NCI-H1092 treated with DMSO at 0.1 percent for 48 hours (cell line): ENCODE measurements at places on chromosomes 12 and 14.

- DNase-seq, result no peak
Observed at GRCh38 chr12:3838076-3838475, 35.1 kb downstream of the PARP11 start.

DNA sequence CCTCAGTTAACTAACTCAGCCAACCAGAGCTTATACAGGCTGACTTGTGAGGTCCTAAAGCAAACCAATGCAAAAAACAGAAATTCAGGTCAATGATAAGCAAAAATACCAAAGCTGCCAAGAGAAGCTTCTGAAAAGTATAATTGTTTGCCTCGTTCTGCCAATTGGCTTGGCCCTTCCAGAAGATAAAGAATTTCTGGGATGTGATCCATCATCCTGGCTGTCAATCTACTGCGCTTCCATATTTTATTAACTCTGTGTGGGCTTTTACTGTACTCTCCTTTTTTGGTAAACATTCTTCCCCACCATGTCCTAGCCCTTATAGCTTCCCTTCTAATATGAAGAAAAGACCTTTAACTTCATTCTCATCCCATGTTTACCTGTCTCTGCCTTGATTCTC lies 387.9 kb downstream of the TMEM117 start:
- no peak for DNase-seq

DNA sequence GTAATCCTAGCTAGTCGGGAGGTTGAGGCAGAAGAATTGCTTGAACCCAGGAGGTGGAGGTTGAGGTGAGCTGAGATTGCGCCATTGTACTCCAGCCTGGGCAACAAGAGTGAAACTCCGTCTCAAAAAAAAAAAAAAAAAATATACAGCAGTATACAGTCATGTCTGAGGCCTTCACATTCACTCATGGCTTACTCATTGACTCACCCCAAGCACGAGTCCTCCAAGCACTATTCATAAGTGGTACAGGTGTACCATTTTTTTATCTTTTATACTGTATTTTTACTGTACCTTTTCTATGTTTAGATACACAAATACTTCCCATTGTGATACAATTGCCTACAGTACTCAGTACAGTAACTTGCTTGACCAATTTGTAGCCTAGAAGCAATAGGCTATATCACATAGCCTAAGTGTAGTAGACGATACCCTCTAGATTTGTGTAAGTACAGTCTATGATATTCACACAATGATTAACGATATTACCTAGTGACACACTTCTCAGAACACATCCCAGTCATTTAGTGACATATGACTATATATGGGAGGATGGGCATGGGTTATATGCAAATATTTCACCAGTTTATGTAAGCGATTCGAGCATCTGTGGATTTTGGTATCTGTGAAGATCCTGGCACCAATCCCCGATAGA lies 12.2 kb downstream of the LLPH start:
- no peak for DNase-seq

GRCh38 chr12:46388427-46389021 lies 16.0 kb upstream of the SLC38A2 start:
- DNase-seq, result no peak

DNA sequence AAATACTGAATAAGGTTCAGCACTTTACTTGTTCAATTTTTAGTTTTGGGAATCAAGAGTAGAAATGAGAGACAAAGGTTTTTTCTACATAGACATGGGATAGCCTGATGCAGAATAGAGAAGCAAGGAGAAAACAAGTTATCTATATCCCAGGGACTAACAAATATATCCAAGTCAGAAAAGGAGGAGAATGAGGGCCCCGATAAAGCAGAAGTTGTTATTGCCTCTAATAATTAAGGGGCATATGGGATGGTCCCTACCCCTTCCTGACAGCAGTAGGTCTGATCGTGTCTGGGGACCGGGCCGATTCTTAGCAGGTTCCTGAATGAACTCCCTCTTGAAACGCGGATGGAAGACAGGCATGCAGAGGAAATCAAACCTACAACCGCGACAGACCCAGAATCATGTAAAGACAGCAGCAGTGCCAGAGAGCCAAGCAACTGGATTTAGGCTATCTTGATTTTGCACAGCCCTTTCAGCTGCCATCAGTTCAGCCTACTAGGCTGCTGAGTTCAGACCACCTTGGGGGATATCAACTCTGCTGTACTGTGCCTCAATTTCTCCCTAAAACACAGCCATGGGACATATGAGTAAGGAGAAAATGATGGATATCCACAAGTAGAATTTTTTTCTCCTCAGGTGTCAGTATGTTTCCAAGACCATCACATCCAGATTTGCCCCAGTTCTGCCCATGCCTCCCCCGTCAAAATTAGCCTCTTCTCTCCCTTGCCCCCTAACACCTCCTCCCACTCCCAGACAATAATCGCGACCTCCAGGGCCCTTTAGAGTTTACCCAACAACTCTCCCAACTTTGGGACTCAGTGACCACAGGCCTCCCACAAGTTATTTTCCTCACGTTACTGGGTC lies 706 bp downstream of the PRMT5 start:
- no peak for DNase-seq

DNA sequence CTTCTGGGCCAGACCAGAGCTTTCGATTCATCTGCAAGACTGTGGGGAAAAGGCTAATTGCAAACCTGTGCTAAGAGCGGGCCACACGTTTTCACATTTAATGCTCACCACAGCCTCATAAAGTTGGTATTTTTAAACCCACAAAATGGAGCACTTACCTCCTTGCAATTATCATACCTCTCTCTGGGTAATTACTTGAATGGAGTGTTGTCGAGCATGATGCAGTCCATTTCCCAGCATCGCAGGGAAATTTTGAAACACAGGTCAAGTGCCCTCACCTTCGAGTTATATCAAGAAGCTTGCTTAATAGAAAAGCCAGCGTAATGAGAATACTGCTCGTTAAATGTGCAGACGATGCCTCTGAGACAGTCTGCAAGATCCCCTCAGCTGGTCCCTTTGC lies 8.8 kb upstream of the IFI27L2 start:
- no peak for DNase-seq

- no peak for DNase-seq
Observed at GRCh38 chr14:48751293-48751692, 834.9 kb downstream of the RPS29 start.

DNA sequence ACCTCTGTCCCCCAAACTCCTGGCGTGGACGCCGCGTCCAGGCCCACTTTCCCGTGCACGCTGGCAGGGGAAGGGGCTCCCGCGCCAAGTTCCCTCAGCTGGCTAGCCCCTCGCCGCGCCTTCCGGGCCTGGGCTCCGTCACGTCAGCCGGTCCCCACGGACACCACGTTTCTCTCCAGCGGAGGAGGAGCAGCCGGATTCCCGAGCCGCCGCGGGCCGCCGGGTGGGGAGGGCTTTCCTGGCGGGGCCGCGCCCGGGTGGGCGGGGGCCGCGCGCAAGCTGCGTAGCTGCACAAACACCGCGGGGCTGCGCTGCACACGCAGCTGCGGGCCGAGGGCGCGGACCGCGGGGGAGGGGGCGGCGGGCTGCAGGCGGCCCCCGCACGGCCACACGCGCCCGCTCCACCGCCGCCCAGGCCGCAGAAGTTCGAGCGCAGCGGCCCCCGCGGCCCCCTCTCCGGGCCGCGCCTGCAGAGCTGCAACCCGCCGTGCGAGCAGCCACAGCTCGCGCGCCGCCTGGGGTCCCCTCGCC lies 45.1 kb upstream of the PNMA1 start:
- no peak for DNase-seq

- DNase-seq, result no peak
Observed at GRCh38 chr14:78746086-78746595, 576.0 kb downstream of the NRXN3 start.

DNA sequence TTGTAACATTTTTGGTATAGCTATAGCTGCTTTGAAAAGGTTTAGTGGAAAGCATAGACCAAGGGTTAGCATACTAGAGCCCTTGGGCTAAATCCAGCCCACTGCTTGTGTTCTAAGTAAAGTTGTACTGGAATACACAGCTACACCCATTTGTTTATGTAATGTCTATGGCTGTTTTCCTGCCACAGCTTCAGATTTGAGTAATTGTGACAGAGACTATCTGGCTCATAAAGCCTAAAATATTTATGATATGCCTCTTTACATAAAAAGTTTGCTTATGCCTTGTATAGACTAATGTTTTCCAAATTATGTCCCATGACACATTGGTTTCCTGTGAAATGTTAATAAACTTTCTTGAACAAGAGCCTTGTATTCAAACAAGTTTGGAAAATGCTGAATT lies 234.8 kb upstream of the ATP2B1 start:
- no peak for DNase-seq

- no peak for DNase-seq
Observed at GRCh38 chr12:62158013-62158412, 102.2 kb upstream of the USP15 start.

DNA sequence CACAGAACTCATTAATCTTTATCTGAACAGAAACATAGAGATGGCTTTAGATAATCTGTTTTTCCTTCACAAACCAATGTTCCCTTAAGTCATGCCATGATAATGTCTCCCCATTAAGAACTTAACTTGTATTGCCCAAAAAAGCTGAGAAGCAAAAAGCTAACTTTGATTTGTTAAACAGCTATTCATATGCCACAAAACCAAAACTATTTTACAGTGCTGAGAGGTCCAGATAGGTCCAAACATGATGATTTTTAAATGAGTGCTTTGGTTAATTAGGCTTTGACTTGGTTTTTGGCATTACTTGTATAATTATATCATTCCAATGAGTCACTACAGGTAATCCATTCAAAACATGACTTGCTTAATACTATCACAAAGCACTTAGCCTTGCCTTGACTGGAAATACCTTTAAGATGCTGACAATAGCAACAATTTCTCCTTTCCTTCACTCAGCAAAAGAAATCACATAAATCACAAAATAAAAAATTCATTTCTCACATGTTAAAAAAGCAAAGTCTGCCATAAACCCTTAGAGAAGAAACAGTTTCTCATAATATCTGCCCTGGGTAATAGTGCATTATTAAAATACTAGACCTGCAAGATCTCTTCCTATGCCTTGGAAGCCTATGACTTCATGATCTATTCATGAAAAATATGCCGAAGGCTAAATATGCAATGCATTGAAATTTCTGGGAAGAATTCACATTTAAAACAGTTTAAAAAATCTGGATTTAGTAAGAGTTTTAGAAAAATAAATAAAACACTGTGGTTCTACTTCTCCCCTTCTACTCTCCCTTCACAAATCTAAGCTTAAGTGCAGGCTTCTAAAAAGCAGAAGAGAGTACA lies 52.0 kb upstream of the SAV1 start:
- DNase-seq, result no peak

GRCh38 chr12:58728397-58728796 lies 191.9 kb downstream of the LRIG3 start:
- no peak for DNase-seq

- DNase-seq, result no peak
Observed at GRCh38 chr14:95078867-95079266, 78.5 kb downstream of the DICER1 start.

DNA sequence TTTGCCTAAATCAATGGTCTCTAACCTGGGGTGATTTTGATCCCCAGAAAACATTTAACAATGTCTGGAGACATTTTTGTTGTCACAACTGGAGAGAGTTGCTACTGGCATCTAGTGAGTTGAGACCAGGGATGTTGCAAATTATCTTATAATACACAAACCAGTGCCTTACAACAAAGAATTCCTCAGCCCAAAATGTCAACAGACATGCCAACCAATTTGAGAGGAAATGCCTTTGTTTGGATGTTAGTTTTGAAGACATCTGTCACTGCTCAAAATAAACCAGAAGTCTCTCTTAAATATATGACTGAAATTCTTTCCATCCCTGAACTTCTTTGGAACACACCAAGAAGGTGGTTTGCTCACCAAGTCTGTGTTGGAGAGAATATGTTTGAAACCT lies 336.9 kb upstream of the ATP2B1 start:
- DNase-seq, result no peak

DNA sequence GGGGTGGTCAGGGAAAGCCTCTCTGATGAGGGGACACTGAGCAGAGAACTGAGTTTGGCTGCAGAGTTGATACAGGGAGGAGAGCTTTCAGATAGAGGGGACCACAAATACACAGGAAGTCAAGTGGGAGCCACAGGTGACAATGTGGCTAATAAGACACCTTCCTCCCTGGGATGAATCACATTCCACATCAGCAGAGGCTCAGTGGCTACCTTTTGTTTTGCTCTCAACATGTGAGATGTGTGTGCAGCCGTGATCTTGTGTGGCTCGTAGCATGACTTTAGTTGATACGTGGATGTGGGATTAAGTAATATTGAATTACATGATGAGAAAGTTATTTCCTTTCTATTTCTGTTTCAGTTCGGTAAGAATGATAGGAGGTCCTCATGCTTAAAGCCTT lies 7.5 kb downstream of the CRADD start:
- no peak for DNase-seq

DNA sequence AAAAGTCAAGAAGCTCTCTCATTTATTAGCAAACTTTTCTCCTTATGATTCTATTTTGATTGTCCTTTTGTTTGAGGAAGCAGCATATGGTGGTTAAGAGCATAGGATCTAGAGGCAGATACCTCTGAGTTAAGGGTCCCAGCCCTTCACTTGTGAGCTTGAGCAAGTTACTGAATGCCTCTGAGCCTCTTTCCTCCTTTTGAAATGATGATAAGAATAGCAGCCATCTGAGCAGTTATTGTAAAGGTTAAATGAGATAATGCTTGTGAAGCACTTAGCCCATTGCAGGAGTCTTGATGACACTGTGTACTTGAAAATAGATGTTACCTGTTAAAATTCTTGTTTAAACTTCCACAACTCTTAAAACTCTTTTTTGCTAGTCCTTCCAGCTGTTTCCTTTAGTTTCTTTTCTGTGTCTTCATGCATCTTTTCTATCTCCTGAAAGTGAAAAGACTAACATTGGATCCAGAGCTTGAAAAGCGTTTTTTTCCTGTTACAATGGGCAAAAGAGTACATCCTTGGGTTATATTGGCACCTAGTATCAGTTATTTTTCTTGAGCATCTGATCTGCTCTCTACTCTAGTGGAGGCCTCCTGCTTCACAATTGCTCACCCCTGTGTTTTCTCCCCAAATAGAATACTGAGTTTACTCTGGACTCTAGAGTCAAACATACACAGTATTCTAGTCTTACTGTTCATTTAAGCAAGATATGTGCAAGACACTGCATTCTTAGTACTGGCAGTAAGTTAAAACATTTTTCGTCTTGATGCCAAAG lies 3.1 kb downstream of the HIF1A start:
- no peak for DNase-seq
